NCI-H2171 (cell line): ENCODE measurements at places on chromosomes 1 and 21.
A peak's percentile ranks its signal among the peaks of the same experiment; 100 is the strongest.

GRCh38 chr1:117339866-117340700, 27.2 kb upstream of the MAN1A2 start:
- DNase-seq: no peak

GRCh38 chr1:98053471-98054366, 132.9 kb upstream of the DPYD start:
- DNase-seq: peak; percentile 3

- DNase-seq: peak; percentile 11
Observed at GRCh38 chr1:193183019-193183627, 3.3 kb downstream of the B3GALT2 start.

- no peak for DNase-seq
Observed at GRCh38 chr1:58011978-58012377, 534.5 kb downstream of the OMA1 start.

GRCh38 chr1:161954466-161954865, 69.2 kb downstream of the OLFML2B start:
- no peak for DNase-seq

DNA sequence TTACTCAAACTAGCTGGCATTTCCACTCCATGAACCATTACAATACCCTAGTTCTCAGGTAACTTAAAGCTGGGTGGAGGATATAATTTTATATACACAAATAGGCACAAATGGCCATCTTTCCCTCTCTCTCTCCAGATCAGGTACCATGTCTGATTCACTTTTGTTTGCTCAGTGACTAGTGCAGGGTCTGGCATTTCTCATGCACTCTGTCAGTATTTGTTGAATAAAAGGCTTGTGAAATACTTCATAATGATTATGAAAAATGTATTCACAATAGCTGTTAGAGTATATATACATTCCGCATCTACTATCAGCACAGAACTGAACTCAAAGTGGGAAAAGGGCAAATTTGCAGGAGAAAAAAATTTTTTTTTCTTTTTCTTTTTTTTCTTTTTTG, 510.2 kb upstream of the USP24 start:
- DNase-seq: no peak

- no peak for DNase-seq
Observed at GRCh38 chr21:44818640-44819011, 764 bp upstream of the SUMO3 start.

DNA sequence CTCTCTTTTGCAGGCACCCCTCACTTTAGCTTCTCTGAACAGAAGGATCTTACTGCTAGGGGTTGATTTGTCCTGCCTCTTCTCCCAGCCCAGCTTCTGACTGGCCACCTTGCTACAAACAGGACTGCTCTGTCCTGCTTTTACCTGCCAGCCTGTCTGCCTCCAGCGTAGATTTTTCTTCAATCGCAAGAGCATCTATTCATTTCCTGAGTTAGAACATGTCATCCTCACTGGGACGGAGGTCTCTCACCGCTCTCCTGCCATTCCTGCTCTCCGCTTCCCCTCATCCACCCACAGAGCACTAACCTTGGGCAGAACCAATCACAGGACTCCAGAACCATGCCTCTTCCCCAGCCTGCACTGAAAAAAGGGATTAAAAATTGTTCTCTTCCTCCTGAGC, 3.5 kb upstream of the ATP1B1 start:
- no peak for DNase-seq

DNA sequence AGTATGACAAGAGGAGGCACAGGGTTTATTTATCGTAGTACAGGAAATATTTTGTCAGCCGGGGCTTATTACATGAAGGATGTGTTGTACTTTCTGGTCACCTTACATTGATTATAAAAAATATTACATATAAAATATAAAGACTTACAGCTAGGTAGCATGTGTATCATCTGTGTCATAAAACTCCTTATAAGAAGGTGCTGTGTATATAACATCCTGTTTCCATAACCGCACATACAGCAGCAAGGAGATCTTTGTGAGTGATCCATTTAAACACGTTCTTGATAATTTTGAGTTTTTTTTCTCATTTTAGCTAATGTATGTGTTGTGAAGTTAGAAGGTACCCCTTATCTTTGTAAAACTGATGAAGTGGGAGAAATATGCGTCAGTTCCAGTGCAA, 60.1 kb downstream of the S100B start:
- DNase-seq: no peak

- DNase-seq: no peak
Observed at GRCh38 chr1:70671006-70671405, 259.9 kb downstream of the CTH start.

- no peak for DNase-seq
Observed at GRCh38 chr21:23963454-23963853, 1643.8 kb downstream of the MRPL39 start.

DNA sequence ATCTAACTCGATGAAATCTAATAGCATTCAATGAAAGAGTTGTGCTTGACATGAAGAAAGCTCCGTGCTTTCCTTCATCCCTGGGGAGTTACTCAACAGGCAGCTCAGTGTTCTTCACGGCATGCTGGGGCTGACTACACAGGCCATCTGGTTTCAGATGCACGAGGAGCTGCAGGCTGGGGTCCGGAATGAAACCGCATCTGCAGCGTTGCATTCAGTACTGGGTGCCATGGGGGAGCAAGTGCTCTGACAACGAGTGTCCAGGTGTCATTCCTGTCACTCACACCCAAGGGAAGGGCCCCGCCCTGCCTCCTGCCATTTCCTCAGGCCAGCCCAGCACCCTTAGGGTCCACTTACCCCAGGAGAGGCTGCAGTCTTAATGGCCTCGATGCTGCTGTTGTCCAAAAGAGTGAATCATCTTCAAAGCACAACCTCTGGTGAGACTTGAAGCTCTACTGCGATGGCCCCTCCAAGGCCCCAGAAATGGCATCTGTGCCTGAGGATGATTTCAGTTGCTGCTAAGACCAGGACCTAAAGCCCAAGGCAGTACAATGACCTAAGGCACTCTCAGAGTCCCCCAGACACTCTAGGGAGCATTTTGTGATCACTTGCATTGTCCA, 61.4 kb downstream of the STUM start:
- peak; percentile 70 for DNase-seq

GRCh38 chr1:43039228-43040055, 80.8 kb upstream of the SLC2A1 start:
- no peak for DNase-seq

DNA sequence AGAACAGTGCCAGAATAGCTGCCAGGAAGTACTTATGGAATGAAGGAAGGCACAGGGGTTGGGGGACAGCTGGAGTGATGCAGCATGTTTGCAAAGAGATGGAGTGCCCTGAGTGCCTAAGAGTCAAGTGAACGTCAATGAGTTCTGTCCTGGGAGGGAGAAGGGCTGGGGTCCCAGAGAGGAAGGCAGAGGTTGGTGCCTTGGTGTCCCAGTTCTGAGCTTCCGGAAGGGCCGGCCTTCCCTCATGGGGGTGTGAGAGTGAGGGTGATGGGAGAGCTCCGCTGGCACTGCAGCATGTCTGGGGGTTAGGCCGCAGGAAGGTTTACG, 17.6 kb downstream of the NES start:
- no peak for DNase-seq

DNA sequence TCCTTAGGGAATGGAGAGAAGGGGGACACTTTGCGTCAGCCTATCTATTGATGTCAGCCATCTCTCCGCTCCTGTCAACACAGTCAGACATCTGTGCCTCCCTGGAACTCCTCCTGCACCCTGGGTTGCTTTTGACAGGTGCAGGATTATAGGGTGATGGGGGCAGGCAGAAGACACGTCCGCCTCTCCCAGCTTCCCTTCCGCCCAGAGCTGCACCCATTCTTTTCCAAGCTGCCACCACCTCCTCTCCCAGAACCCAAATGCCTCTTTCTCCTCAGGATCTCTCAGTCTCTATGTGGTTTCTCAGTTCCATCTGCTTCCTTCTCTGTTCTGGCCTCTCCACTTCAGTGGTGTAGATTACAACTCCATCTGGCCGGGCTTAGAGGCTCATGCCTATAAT, 17.1 kb upstream of the KIF1B start:
- DNase-seq: peak; percentile 90

DNA sequence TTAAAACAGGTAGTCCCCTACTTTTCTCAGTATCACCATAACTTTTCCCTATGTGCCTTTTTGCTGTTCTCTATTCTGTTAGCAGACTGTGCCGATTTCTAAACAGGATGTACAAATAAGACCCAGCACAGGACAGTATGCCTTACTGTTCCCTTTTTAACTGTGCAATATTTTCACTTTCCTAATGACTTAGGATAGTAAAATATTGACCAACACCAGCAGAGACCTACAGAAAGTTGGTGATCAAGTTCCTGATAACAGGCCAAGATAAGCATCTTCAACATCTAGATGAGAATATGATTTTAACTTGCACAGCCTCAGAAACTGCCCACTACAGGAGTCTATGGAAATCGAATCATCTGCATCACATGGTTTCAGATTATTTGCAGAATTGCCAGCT, 42.0 kb downstream of the ADSS2 start:
- no peak for DNase-seq

DNA sequence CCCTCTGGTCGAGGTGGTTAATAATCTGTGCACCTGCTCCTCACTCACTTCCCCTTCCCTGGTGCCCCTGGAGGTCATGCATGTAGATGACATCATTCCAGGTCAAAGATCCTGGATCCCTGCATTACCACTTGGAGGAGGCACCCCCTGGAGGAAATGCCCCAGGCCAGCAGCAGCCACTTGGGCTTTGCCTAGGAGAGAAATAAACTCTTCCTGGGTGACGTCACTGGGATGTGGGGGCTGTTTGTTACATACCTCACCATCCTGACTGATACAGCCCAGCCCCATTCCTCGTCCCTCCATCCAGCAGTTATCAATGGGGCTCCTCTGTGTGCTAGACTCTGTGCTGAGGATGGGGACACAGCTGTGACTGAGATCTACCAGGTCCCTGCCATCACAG, 433.6 kb downstream of the PTPRU start:
- DNase-seq: no peak

DNA sequence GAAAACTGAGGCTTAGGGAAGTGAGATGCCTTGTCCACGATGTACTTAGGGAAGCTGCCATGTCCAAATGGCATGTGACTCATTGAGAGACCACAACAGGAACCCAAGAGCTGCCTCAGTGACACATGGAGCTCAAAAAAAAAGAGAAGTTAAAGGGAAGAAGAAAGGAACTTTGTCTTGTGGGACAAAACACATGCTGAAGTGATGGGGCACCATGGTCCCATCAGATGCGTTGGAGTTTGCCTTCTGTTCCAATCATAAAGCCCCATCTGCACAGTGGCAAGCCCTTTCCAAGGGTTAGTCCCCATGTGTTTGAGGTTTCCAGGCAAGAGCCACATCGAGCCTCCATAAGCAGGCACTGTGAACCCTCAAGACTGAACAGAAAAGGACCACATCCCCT, 8.0 kb downstream of the MED8 start:
- DNase-seq: no peak

GRCh38 chr1:119286587-119287181, 81.9 kb upstream of the HAO2 start:
- no peak for DNase-seq

DNA sequence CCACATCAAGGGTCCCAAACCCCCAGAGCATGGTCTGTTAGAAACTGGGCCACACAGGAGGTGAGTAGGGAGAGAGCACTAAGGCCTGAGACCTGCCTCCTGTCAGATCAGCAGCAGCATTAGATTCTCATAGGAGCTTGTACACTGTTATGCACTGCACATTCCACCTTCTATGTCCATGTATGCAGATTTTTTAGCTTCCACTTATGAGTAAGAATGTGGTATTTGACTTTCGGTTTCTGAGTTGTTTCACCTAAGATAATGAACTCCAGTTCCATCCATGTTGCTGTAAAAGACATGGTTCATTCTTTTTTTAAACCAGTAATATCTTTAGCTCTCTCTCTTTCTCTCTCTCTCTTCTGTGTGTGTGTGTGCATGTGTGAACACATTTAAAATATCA, 663 bp upstream of the GBP6 start:
- no peak for DNase-seq

- no peak for DNase-seq
Observed at GRCh38 chr1:38489844-38490270, 369.7 kb downstream of the RRAGC start.

DNA sequence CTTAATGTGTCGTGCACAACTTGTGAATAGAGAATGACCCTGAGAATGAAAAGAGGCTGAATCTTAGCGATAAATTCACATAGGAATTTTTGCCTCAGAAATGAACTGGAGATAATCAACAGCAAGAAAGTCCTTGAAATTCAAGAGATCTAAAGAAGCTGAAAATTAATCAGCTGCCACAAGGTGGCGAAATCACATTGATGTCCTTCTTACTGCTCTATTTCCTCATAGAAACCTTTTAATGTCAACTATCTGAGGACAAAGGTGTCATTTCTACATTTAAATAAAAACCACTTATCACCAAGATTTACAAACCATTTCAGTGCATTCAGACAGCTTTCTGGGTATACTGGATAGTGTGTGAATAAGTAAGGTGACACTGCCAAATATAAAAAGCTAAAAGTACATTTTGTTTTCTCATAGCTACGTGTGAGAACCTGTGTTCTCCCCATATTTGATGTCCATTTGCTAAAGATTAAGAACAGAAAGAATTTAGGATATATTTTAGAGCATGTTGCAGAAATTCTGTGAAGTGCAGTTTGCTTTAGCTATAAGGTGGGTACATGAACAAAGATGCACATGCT, 485.3 kb upstream of the PTBP2 start:
- DNase-seq: no peak

DNA sequence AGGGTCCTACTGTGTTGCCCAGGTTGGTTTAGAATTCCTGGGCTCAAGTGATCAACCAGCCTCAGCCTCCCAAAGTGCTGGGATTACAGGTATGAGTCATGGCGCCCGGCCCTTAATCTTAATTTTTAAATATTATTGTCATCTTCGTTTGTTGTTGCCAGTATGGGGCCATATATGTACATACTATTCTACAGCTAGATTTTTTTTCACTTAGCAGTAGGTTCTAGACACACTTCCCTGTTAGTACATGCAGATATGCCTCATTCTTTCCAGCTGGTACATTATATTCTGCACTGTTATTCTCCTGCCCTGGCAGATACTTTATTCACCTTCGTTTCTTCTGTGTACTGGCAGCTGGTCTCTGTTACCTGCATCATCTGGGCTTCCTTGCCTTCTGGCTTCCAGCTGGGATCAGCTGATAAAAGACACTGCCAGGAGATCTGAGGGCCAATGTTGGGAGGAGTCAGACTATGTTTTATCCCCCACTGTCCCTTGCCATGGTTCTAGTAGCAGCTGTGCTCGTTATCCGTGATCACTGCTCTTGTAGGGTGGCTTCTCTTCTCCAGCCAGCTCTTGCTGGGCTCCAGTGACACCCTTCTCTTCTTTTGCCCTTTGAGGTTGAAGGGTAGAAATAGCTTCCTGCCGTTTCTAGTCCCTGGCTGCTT, 24.7 kb downstream of the ST3GAL3 start:
- DNase-seq: peak; percentile 39

DNA sequence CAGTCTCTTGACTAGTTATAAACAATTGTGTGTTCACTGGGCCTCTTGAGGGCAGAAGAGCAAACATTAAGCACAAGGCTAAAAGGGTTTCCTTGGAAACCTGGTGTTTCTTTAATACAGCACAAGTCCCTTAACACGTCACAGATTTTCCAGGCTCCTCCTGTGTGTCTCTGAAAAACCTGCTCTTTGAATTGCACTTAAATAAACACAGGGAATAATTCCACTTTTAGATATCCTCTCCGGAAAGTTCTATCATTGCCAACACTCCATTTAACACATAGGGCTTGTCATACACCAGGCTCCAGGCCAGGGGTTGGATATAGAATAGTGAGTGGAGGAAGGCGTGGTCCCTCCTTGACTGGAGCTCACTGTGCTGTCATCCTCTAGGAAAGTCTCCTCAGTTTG, 442.6 kb downstream of the DSCAM start:
- no peak for DNase-seq

GRCh38 chr1:9249534-9250410, 15.2 kb downstream of the H6PD start:
- no peak for DNase-seq
